ENCODE measurements at places on chromosomes 7 and 10. TPM values are rescaled to one million over a fixed set of nuclear protein-coding genes. Genes with fewer than 3 reads are reported as not detected.

GRCh38 chr10:5036511-5036910 lies 32.9 kb upstream of the AKR1C2 start:
- H3K4me3 ChIP-seq = no peak overlapping the region
- no peak for DNase-seq
- H3K27ac ChIP-seq = no peak overlapping the region
- peaks cover 6% of the 10 kb centered on the region for H3K4me1 ChIP-seq
- H3K27me3 ChIP-seq = peaks cover 1% of the 10 kb centered on the region
- H3K36me3 ChIP-seq = no peaks in the 10 kb centered on the region

DNA sequence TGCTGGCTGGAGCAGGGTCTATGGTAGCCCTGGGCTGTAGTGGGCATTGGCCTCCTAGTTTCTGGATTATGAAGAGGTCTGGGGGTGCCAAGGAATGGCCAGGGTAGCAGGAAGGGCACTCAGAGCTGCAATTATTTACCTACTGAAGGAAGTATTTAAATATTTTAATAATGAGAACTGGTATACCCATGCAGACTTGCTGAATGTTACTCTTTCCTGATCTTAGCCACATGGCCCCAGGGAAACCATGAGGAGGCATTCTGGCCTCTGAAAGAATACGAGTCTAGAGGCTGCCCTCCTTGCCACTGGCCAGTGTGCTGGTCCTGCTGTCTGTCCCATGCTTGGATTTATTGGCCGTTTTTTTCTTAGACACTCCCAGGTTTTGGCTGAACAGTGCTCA lies 599.7 kb downstream of the LRMDA start:
- H3K27me3 ChIP-seq = peaks cover 6% of the 10 kb centered on the region
- H3K27ac ChIP-seq = no peak overlapping the region
- no peaks in the 10 kb centered on the region for H3K36me3 ChIP-seq
- H3K4me3 ChIP-seq = no peak overlapping the region

DNA sequence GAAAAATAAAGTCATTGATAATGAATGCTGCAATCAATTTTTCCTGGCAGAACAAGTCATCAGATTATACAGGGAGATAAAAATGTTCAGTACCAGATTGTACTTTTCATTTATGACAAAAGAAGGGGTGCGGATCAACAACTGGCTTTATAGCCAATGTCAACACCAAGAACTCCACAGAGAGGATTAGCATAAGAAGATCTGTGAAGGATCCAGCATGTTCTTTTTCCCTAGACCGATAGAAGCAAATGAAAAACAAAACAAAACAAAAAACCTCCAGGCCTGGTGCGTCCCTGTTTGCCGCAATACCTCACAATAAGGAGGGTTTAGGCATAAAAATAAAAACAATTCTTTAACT lies 34.7 kb upstream of the PRKAR2B start:
- no peak for DNase-seq
- no peaks in the 10 kb centered on the region for H3K4me1 ChIP-seq
- H3K36me3 ChIP-seq = no peaks in the 10 kb centered on the region
- H3K27ac ChIP-seq = no peak overlapping the region
- H3K4me3 ChIP-seq = no peak overlapping the region
- H3K27me3 ChIP-seq = no peaks in the 10 kb centered on the region

LIPF gene
- not detected for polyA plus RNA-seq

PODXL gene
- polyA plus RNA-seq = 0.08 TPM

ITIH2 gene
- polyA plus RNA-seq = not detected
